Stimulated activated CD4-positive, alpha-beta T cell treated with anti-CD3 and anti-CD28 coated beads, Interleukin-12 subunit alpha, Interleukin-12 subunit beta, amount 100 ng/mL, for 4 hours (primary cell): ENCODE measurements at places on chromosomes 3 and 15.
A peak's percentile ranks its signal among the peaks of the same experiment; 100 is the strongest.

- no peak for DNase-seq
Observed at GRCh38 chr3:58013099-58013498, 4.9 kb downstream of the FLNB start.

DNA sequence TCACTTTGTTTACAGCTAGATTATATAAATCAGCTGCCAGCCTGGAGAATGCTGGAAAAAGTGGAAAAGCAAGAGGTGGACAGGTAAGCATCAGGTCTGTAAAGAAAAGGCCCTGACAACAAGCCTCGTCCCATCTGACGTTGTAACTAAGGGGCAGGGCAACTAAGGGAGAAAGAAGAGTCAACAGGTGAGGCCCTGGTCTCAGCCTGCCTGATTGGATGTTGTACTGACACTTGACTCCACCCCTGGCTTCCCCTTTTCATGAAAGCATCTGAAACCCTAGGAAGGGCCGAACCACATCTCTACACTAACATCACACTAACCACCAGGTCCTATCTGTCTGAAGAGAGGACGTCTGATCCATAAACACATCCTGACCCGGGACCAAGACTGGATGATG lies 357.6 kb upstream of the CFAP20DC start:
- DNase-seq, result no peak

DNA sequence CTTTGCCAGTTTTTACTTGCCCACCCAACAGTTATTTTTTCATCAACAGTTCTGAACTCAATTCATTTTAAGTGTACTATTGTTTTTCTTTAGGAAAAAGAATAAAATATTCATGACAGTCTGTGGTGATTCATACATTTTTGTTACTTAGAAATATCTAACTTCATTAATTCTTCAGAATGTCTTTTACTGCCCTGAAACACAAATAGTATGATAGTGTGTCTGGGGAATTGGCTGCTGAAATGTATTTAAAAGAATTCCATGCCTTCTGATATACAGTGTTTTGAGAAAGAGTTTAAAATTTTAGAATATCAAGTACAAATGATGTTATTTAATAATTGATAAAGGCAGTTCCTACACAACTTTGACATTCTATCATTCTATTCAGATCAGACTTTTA lies 854.1 kb downstream of the NAALADL2 start:
- DNase-seq, result no peak

DNA sequence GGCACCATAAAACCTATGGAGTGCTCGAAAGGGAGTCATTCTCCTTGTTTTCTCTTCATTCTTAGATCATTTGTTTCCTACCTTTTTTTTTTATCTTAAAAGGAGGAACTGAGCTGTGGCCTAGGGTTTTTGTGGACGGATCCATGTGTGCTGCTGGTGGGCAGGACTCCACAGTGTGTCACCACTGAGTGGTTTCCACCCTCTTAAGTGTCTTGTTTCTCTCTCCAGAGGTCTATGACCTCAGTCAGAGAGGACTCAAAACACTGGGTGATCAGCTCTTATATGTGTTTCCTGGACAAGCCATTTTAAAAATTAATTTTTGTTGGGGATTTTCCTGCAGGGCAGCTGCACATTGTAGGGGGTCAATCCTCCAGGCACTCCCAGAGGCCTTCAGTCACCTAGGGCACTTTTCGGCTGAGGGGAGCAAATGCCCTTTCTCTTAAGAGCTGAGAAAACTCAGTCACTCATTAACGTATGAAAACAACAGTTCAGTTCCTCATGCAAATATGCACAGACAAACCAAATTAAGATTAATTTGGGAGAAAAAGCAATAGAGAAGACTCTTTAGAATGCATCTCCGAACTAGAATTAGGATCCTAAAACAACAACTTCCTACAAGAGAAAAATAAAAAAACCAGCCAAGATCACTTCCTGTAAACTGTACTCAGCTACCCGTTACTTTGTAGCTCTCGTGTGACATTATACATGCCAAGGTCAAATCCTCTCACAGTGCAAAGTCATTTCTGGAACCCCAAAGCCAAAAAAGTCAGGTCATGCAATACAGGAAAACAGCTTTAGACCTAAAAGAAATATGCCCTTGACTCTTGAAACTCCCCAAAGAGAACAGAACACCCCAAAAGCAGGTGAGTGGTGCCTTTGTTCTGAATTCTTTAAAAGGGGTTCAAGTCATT lies 27.6 kb upstream of the FAM3D start:
- no peak for DNase-seq

DNA sequence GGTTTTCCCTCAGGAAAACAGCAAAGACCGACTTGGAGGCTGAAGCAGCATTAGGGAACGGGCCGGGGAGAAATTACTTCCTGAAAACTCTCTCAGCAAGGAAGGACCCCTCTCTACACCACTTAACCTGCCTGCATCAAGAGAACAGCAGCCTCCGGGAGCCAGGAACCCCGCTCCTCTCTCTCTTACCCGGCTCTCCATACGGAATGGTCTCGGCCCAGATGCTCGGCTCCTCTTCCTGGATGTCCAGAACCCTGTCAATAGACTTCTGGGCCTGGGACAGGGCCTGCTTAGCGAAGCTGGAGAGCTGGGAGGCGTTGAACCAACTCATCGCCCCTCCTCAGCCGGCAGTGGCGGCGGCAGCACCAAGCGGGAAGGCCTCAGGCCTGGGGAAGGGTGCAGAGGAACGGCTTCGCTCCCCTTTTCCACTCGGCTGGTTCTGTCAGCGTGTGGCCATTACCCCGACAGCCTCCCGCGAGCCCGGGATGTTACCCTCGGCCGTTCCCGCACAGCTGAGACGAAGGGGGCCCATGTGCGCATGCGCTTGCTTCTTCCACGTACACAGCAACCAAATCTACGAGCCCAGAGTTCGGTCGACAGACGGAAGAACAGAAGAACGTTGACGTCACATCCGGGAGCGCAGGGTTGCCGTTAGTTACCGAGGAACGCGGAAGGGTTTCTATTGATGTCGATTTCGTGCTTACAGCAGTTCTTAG lies at the start of gene TMF1:
Gene TMF1 (minus strand): TSS at position 578 of the 716 bp plus-strand sequence. CDS start 247 bp downstream, at position 331.
- DNase-seq, result peak; percentile 96

GRCh38 chr3:12999147-13000140 lies 73.8 kb downstream of the IQSEC1 start:
- DNase-seq, result no peak

DNA sequence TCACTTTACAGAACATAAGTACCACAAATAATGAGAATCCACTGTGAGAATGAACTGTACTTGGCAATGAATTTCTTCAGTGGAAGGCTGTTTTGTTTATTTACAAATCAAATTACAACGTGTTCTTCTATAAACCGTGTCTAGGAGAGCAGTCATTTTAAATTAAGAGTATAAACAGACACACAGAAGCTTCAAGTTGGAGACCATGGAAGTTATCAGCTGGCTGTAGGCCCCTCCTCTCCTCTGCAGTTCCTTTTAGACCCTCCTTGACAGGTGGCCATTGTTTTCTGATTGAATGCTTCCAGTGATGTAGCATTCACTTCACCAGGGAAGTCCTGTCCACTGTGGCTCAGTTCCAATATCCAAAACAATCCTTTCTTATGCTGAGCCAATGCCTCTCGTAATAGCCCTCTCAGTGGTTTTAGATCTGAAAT lies 7.3 kb upstream of the MAPK6 start:
- DNase-seq, result no peak

- DNase-seq, result no peak
Observed at GRCh38 chr3:100005665-100006393, 108.5 kb downstream of the FILIP1L start.

- DNase-seq, result no peak
Observed at GRCh38 chr3:46222435-46223161, 14.5 kb upstream of the CCR1 start.

DNA sequence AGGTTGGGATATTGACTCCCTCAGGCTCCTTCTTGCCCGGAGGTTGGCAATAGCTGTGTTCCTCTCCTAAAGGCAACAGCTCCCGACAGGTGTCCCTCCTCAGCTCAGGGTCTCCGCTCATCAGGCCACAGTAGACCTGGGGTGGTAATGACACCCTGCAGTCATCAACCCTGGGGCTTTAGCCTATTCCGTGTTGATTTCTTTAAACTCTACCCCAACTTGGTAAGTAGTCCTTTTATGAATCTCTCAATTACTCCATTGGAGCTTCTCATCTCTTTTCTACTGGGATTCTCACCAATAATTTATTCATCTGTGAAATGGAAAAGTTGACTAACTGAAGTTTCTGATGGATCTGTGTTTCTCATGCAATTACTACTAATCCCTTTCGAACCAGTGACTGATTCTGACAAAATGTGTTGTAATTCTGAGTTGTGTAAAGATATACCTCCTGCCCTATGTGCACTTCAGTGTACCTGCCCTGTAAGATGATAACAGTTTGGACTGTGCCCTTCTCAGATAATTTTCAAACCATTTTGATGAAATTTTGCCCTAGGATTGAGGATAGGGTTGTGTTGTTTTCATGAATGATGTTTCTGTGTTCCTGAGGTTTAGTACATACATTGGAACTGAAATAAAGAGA lies 89.7 kb downstream of the RPL39L start:
- no peak for DNase-seq

DNA sequence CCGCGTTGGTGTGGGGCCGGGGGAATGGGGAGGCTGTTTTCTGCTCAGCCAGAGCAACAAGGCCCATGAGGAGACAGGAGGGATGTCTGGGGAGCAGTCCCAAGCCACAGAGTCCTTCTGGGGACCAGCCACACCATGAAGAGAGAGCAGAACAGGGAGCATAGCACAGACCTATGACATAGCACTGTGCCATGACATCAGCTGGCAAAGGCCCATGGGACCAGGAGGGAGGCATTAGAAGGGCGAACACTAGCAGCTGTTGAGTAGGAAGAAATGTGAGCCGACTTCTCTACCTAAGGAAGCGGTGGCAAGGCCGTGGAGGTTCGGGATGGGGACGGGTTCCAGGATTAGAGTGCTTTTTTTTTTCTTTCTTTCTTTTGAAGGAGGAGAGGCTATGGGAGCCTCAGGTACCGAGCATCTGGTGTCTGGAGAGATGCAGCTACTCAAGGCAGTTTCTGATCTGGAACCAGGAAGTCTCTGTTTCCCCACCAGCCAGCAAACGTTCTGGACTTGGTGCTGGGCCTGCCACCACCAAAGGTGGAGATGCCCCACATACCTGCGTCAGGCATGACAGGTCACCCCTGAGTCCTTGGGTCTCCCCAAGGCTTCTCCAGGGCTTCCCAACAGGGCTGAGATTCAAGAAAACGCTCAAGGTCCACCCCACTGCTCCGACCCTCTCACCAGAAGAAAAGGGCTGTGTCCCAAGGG lies 77.3 kb upstream of the CGNL1 start:
- no peak for DNase-seq

GRCh38 chr3:37668431-37668817 lies 193.3 kb upstream of the CTDSPL start:
- DNase-seq, result no peak

- no peak for DNase-seq
Observed at GRCh38 chr15:93378558-93378957, 289.5 kb upstream of the RGMA start.

GRCh38 chr15:38688761-38689160 lies 124.1 kb upstream of the RASGRP1 start:
- peak; percentile 25 for DNase-seq

GRCh38 chr3:117393119-117393518 lies 683.5 kb downstream of the TUSC7 start:
- no peak for DNase-seq

GRCh38 chr15:67534360-67534759 lies 8.1 kb upstream of the MAP2K5 start:
- no peak for DNase-seq

DNA sequence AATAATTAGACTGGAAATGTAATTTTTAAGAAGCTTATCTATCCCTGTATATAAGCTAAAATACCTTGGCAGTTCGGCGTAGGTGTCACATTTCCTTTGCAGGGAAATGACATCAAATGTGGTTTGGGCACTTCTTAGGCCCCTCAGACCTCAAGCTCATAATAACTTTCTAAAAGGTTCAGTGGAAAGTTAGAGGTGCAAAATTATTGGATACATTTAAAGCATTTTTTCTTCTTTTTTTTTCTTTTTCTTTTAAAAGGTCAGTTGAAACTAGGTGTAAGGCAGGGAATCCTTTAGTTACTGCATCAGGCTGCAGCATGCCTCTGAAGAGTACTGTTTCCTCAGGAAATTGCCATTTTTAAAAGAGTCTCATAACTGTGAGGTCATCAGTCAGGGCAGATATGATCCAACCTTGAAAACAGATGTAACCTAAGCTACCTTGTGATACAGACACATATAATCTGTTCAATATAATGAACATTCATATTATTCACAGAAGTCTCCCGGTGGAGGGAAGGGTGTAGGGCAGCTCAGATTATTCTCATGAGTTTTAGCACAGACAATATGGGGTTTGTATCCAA lies 4.8 kb downstream of the SACM1L start:
- DNase-seq, result no peak

DNA sequence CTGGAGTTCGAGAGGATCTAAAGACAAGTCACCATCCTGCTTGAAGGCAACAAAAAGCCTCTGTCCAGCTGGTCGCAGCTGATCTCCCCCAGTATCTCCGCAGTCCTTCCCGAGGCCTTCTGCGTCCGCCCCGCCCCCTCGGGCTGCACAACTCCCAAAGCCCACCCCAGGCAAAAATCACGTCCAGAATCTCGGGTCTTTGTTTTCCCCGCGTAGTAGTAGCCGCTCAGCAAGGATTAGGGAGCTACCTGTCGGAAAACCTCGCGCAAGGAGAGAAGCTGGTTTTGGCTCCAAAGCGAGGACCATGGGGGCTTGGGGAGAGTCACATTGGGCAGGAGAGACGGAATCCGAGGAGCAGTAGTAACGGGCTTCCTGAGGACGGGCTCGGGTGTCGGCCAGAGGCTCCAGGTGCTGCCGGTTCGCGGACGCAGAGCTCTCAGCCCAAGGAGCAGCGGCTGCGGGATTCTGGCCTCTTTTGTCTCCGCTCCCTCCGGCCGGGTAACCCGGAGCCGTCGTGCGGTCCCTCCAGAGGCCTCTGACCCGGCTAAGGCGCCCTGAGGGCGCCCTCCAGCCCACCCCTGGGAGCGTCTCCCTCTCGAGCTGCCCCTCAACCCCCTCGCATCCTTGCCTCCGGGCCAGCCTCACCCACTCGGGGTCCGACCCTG lies 401 bp downstream of the ZSCAN29 start:
- DNase-seq, result no peak

GRCh38 chr3:3587647-3587972 lies 211.6 kb upstream of the LRRN1 start:
- no peak for DNase-seq

GRCh38 chr3:117734496-117734895 lies 1024.9 kb downstream of the TUSC7 start:
- DNase-seq, result no peak

- no peak for DNase-seq
Observed at GRCh38 chr3:23685541-23686258, 120.1 kb upstream of the UBE2E1 start.
